Globus pallidus (tissue), 1 donor: ENCODE measurements at places on chromosomes 5 and 9.

- no peak for DNase-seq
These were observed 931.5 kb upstream of the NUDT12 start for GRCh38 chr5:104494083-104494482.

- no peak for DNase-seq
These were observed 11.0 kb upstream of the ATP6V0E1 start for GRCh38 chr5:172972552-172972951.

DNA sequence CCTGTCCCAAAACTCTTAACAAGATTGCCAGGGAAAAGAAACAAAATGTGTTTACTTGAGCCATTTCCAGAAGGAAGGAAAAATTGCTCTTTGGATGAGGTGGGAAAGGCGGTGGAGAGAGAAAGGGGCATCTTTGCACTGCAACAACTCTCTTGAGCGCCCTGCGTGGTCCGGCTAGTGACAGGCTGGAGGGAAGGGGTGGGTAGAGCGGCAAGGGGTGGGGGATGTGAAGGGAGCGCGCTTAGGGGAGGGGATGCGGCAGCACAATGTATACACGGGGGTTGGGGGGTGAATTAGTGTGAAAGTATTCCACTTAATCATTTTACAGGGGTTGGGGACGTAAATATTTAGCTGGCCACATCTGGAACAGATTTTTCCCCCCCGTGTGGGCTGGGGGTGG, 1.3 kb downstream of the FGF10 start:
- DNase-seq, result no peak

- no peak for DNase-seq
These were observed 1793.0 kb upstream of the ACO1 start for GRCh38 chr9:30591461-30591860.

DNA sequence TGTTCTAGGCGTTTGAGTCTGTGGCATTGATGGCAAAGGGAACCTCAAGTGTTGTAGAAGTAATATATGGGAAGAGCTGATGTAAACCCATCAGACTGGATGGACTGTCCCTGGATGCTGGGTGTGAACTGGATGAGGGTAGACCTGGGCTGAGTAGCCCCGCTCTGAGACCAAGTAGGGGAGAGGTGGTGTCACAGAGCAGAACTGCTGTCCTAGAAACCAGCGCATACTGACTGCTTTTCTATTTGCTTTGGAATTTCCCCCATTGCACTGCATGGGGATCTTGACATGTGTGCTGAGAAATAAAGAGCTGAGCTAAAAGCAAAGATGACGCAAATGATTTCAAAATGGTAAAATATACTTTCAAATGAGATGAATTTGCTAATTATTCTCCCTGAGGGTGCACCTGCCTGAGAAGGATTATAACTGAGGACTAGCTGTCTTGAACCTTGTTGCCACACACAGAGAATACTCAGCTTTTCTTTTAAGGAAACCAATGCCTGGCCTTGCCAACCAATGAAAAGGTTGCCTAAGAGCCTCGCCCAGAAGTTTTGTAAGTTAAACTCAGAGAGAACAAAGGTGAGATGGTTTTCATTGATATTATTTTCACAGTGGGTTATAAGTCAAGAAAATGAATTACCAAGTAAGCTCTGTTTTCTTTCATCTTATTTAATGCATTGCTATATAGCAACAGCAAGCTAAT, 44.8 kb downstream of the NIM1K start:
- DNase-seq, result no peak

GRCh38 chr5:179530069-179530998, 20.0 kb upstream of the RUFY1 start:
- DNase-seq, result peak; percentile 44

DNA sequence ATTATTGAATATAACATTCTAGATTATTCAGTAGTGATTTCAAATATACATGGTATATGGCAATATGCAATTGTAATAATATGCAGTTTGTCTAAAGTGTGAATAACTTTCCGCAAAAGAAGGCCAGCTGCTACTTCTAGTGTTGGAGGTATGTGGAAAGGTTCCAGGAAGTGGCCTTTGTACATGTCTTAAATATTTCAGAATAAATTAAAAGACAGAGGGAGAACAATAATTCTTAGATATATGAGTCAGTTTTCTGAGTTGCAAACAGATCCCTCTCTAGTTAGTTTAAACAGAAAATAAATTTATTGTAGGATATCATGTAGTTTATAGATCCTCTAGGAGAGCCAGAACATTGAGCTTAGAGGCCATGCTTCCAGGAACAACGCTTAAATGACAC, 210.8 kb upstream of the ELL2 start:
- no peak for DNase-seq

DNA sequence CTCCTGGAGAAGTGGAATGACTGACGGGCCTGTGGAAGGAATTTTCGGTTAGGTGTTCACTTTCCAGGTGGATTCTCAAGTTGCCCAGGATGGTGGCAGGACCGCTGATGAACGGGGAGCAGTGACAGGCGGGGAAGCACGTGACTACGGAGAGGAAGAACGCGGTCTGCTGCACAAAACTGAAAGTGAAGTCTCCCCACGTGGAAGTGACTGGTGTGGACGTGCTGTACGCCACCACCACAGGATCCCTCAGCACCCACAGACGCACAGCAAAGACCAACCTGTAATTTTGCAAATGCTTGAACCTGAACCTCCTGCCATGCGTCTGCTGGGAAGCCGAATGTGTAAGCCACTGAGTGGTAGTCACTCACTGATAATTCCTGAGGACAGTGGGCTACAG, 51.4 kb downstream of the RNF130 start:
- DNase-seq, result no peak

DNA sequence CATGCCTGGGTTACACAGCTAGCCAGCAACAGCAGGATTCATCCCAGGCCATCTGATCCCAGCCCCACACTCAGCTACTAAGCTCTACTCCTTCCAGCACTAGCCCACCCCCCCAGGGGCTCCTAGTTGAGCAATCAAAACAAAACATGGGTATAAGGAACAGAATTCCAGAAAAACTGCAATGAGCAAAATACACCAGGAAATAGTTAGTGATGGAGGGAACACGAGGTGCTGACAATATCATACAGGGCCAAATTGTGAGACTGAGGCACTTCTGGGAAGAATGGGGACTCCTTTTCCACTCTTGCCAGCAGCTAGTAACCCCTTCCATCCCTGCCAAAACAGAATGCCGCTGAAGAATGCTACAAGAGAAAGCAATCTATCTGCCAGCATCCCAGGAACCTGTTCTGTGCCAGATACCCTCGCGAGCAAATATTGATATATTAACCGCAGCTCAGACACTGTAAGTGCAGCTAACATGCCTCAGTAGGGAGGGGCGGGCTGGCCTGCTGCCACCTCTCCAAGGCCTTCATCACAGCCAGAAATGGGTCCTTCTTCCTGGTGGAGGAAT, 161.4 kb downstream of the SLIT3 start:
- DNase-seq, result no peak

DNA sequence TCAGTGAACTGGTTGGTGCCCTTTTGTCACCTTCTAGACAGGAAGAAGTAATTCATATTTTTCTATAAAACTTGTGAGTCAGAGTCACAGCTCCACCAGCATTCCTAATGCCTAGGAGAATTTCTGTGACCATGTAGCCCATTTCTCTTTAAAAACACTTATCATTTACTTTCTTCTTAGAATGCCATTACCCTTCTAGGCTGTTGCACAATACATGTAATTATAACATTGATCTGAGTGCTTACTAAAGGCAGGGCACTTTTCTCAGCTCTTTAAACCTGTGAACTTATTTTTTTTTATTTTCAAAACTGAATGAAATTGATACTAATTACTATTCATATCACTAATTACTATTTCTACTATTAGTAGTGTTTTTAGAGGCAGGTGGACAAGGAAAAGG, 373.7 kb downstream of the TLE4 start:
- DNase-seq, result no peak

DNA sequence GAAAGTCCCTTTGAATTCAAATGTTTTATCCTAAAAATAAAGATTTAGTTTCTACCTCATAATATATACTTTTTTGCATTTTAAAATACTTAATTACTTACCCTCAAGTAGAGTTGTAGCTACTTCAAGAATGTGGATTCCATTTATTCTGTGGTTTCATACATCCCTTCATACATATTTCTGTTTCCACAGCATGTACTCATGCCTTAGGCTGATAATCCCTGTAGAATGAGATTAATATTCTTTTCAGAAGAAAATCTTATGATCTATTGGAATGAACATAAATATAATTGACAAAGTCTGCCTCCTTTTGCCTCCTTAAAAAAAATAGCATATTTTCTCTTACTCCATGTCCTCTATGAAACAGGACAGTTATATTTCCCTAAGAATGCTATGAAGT, 465.7 kb downstream of the DTWD2 start:
- DNase-seq, result no peak

DNA sequence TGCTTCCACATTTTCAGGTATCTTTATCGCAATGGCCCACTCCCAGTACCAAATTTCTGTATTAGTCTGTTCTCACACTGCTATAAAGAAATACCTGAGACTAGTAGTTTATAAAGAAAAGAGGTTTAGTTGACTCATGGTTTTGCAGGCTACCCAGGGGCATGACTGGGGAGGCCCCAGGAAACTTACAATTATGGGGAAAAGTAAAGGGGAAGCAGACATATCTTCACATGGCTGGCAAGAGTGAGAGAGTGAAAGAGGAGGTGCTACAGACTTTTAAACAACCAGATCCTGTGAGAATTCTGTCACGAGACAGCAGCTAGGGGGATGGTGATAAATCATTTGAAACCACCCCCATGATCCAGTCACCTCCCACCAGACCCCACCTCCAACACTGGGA, 238.2 kb upstream of the DMAC1 start:
- no peak for DNase-seq

DNA sequence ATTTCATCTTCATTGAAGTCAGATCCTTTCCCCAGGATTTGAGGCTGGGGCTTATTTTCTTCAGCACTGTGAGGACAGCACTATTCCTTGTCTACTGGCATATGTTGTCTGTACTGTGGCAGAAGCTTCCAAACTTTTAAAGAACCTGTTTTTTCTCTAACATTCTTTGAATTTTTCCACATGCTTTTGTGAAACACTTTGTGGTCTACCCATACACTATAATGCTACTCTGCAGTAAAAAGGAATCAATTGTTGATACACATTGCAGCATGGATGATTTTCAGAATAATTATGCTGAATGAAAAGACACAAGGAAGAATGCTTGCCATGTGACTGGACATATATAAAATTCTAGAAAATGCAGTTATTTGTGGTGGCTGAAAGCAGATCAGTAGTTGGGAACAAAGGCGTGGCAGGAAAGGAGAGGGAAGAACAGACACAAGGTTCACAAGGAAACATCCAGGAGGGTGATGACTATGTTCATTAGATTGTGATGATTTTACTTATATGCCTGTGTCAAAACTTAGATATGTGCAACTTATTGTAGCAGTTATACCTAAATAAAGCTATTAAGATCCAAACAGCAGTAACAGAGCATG, 96.8 kb downstream of the WNK2 start:
- DNase-seq, result no peak

DNA sequence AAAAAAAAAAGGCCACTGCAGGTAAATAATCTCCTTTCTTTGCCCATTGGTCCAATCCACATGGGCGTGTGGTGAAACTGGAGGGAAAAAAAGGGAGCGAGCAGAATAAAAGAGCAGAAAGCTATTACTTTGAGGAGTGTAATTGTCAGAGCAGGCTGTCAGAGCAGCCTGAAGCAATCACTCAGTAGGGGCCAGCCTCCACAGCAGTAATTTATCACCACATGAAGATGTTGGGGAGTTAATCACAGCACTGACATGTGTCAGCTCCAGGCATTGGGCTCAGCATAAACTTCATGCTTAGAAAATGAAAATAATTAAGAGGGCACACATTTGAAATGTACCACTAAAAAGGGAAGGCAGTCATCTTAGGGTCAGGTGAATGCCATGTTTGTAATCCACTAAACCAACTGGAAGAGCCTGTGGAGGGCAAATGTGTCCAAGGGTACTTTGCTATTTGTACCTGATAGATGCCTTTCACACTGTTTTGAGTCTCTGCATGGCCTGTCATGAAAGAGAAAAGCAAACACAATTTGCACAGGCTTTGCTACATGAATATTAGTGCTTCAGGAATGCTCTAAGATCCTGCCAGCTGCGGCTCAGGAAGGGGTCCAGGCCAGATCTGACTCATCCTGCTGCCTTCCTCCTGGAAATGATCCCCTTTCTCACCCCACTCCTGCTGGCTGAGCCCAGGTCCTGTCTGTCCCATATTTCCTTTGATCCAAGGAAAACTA, 2.9 kb upstream of the PTGER4 start:
- no peak for DNase-seq

- no peak for DNase-seq
These were observed 4.7 kb downstream of the DNAI1 start for GRCh38 chr9:34463098-34463900.

GRCh38 chr9:121505903-121506735, 6.5 kb upstream of the GGTA1 start:
- DNase-seq, result no peak

GRCh38 chr5:166979307-166979895, 1312.0 kb upstream of the WWC1 start:
- DNase-seq, result peak; percentile 11

- DNase-seq, result no peak
These were observed 225.5 kb upstream of the ELAVL2 start for GRCh38 chr9:24051587-24051986.

- no peak for DNase-seq
These were observed 27.6 kb upstream of the NFIB start for GRCh38 chr9:14341437-14342122.

- DNase-seq, result no peak
These were observed 337.8 kb downstream of the DMAC1 start for GRCh38 chr9:7461791-7462190.

DNA sequence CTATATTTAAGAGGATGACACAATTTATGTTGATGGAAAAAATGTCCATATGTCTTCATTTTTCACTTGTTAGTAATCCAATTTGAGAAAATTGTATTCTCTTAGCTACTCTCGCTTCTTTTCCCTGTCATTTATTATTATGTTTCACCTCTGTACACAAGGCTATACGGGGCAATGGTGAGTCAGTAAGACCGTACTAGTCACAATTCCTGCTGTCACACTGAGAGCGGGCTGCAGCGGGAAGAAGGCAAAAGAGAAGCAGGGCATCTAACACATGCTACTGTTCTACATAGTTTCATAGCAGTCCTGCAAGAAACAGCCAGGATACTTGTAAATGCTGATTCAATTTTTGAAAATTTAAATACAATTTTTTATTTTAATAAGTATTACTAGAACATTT, 23.3 kb upstream of the PRDM9 start:
- DNase-seq, result no peak

GRCh38 chr9:132409828-132410528, at the start of gene CFAP77:
CFAP77 (plus strand) TSS chr9:132410211; CDS start chr9:132410272, 61 bp downstream.
- no peak for DNase-seq

- DNase-seq, result no peak
These were observed 5.5 kb downstream of the QRFP start for GRCh38 chr9:130890870-130891687.

GRCh38 chr5:143573568-143574170, 170.2 kb upstream of the NR3C1 start:
- DNase-seq, result peak; percentile 24
